Parietal lobe (tissue), 2 donors: ENCODE measurements at places on chromosomes 2 and 18. TPM values are rescaled to one million over a fixed set of nuclear protein-coding genes. Genes with fewer than 3 reads are reported as not detected.

The TMBIM1 gene
- 8.5 TPM for total RNA-seq

The VAMP5 gene
- not detected for total RNA-seq

The RSAD2 gene
- total RNA-seq, result 5.9 TPM

The RAB17 gene
- total RNA-seq, result not detected

The ANKRD30BL gene
- 47.0 TPM for total RNA-seq

The GDF7 gene
- total RNA-seq, result 0.31 TPM

The CCDC74B gene
- 5.6 TPM for total RNA-seq

The CLIP4 gene
- 51.3 TPM for total RNA-seq

The HNRNPLL gene
- total RNA-seq, result 143 TPM
